NCI-H2081 treated with DMSO at 0.1 percent for 48 hours (cell line): ENCODE measurements at places on chromosomes 3 and 15.

DNA sequence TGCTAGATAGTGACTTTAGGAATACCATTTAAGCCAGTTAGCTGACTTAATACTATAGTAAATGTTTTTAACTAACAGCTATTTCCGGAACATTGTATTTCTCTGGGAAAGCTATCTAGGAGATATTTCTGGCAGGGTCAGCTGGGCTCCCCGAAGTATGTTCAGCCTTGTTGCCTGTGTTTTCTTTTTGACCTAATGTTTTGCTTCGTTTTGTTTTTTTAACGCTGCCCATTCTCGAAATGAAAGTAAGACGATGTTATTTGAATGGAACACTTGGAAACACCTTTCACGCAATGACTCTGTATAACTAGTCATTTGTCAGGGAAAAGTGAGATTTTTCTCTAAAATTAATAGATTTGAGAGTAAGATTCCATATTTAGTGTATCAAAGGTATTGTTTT is 702.9 kb upstream of the NAALADL2 start:
- no peak for DNase-seq

GRCh38 chr3:62051506-62051905 is 321.8 kb downstream of the FEZF2 start:
- DNase-seq: peak; percentile 69

DNA sequence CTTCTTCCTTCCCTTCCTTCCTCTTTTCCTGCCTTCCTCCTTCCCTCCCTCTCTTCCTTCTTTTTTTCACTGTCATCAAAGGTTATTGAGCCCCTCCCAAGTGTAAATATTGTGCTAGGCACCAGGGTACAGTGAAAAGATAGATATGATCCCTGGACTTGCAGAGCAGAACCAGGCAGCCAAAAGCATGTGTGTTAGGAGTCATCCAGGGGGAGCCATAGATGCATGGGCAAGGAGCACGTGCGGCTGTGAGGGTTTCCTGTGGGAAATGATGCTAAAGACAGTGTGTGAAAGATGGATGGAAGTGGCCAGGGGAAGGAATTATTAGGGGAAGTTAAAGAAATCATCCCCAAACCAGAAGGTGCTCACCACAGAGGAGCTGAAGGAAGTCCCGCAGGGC is 65.2 kb downstream of the NR2F2 start:
- DNase-seq: no peak

- no peak for DNase-seq
Observed at GRCh38 chr3:135806317-135806716, 159.2 kb upstream of the PPP2R3A start.
